ENCODE measurements at places on chromosomes 12 and 14. TPM values are rescaled to one million over a fixed set of nuclear protein-coding genes. Genes with fewer than 3 reads are reported as not detected.

The DAO gene
- 0.09 TPM for total RNA-seq

The TTLL5 gene
- 14.1 TPM for total RNA-seq

The LRRK2 gene
- total RNA-seq: 5.9 TPM

The SMOC1 gene
- 2.1 TPM for total RNA-seq

The FSCB gene
- total RNA-seq: 0.04 TPM

The BRF1 gene
- 29.9 TPM for total RNA-seq

All from muscle of leg (tissue), 16 donors.